ENCODE measurements at places on chromosomes 7 and 10.

- no peak for DNase-seq
Measured at GRCh38 chr10:102564209-102564834, 60.5 kb downstream of the SUFU start.

DNA sequence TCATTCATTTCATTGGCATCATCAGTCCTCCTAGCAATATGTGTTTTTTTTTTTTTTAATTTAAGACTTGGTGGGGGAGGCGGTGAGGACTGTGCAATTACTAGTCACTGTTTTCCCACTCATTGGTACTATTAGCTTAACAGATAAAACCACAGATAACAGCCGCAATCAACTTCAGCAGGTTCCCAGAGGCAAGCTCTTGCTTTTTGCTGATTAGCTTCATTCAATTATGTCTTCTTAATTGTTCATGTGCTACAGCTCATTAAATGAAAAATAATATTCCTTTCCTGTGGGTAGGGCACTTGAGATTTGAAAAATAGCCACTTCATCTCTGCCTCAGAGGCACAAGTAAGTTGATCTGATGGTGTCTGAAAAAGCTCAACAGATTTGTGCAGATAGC is 215.5 kb downstream of the PCDH15 start:
- DNase-seq, result no peak

DNA sequence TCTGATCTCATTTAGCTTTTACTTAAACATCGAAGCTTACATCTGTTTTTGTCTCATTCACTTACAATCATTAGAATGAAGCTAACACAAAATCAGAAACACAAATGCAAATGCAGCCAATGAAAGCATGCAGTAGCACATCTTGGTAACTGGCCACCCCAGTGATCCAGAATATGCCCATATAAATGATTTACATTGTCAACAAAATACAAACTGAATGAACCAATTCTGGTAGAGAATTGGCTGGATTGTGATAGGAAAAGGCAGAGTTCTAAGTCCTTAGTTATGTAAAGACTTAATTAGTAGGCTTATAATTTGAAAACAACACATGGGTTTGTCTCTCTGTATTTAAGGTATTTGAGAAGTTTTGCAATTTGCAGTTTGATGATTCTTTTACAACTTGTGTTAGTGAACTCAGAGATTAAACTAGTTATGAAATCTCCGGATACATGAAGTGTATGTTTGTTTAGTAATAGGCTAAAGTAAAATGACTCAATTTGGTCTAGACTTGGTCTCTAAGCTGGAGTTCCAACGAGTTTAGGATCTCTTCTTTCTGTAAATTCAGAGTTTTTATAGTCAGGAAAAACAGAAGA is 21.2 kb downstream of the TECTB start:
- no peak for DNase-seq

- no peak for DNase-seq
Measured at GRCh38 chr10:70331486-70332268, 47.9 kb upstream of the NPFFR1 start.

DNA sequence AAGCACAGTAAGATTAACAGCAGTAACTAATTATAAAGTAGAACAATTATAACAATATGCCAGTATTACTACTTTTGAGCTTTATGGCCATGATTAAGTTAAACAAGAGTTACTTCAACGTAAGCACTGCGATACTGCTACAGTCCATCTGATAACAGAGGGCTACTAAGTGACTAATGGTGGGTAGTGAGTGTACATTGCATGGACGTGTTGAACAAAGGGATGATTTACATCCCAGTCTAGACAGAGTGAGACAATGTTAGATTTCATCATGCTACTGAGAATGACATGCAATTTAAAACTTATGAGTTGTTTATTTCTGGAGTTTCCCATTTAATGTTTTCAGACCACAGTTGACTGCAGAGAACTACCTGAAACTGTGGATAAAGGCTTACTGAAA is 45.6 kb downstream of the TPST1 start:
- no peak for DNase-seq

GRCh38 chr10:131812736-131813604 is 87.8 kb upstream of the PPP2R2D start:
- DNase-seq, result no peak

DNA sequence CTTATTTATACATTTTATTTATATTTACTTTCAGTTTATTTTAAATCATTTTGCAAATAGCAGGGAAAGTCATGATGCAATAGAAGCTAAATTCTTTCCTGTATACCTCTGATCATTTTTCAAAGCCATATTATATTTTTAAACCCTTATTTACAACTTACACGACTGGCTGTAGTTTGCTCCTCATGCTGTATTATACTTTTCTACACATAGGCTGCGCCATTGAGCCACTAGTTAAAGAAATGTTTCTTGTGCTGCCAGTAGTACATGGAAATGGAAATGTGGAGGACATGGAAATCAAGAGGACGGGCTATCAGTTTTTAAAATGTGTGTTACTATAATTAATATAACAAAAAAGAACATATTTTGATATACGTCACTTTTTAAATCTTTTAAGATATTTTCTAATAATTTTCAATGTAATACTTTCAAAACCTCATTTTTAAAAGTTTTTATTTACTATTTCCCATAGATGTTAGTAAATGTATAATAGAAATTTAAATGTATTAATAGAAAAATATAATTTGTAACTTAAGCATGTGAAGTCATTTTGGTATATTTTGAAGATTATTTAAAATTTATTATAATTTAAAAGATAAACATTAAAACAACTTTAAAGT is 118.5 kb downstream of the VTI1A start:
- DNase-seq, result no peak

- DNase-seq, result no peak
Measured at GRCh38 chr10:934746-935406, 3.4 kb upstream of the LARP4B start.

- DNase-seq, result no peak
Measured at GRCh38 chr7:157719705-157720655, 383.2 kb downstream of the DNAJB6 start.

GRCh38 chr10:28788252-28788651 is 110.9 kb downstream of the BAMBI start:
- no peak for DNase-seq

DNA sequence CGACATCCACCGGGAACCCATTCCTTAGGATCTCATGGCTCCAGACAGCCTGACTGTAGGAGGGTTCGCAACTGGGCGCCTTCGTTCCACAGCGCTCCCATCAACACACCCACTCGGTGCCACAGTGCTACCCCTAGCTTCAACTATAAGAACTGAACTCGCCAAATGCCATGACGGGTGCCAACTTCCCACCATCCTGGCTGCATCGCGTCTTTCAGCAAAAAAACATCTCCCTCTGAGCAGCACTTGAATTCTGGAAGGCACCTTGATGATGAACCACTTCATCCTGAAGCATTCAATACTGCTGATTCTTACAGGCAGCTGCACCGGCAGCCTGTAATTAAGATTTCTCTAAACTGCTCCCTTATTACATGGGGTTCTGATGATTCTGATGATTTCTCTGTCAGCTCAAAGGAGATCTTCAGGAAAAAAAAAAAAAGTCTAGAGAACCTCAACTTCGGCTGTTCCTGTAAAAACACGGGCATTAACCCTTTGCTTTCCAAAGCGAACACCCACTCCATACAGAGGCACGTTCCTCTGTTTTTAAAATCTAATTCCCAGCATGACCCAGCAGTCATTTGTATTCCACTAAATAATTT is 1.3 kb downstream of the CYTH3 start:
- DNase-seq, result peak; percentile 71

DNA sequence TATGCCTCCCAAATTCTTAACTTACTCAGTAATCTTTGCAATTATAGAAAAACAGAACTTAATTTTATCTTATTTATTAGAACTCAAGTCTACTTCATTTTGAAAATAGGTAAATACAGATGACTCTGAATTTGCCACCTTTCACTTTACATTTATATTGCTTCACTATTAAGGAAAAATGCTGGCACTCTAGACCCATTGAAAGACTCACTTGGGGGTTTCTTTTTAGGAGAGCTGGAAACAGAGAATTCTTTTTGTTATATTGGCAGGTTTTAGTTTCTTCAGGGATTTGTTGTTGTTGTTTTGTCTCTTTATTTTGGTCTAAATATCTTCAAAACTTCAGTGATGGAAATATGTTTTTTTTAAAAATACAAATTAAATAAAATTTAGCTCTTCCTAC is 111.1 kb downstream of the RUNDC3B start:
- DNase-seq, result no peak

DNA sequence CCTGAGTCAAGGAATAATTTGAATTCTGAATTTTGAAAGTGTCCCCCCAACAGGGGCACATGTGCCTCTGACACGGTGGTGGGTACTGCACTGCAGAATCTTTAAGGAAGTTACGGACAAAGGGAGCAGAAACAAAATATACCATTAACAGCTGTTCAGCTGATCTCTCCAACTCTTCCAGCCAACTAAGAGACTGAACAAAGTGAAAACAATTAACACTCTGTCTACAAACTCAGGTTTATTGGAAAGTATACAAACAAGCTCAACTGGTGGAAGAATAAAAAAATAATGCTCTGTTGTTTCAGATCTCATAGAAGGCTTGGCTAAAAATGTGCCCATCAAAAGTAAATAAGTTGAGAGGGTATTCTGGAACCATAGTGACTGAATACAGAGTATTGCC is 34.4 kb downstream of the ASB4 start:
- DNase-seq, result no peak

- DNase-seq, result no peak
Measured at GRCh38 chr7:114567416-114567815, 152.8 kb downstream of the FOXP2 start.

GRCh38 chr7:52909935-52910334 is 125.5 kb upstream of the POM121L12 start:
- DNase-seq, result no peak

GRCh38 chr10:120422457-120422856 is 34.6 kb upstream of the PLPP4 start:
- no peak for DNase-seq

DNA sequence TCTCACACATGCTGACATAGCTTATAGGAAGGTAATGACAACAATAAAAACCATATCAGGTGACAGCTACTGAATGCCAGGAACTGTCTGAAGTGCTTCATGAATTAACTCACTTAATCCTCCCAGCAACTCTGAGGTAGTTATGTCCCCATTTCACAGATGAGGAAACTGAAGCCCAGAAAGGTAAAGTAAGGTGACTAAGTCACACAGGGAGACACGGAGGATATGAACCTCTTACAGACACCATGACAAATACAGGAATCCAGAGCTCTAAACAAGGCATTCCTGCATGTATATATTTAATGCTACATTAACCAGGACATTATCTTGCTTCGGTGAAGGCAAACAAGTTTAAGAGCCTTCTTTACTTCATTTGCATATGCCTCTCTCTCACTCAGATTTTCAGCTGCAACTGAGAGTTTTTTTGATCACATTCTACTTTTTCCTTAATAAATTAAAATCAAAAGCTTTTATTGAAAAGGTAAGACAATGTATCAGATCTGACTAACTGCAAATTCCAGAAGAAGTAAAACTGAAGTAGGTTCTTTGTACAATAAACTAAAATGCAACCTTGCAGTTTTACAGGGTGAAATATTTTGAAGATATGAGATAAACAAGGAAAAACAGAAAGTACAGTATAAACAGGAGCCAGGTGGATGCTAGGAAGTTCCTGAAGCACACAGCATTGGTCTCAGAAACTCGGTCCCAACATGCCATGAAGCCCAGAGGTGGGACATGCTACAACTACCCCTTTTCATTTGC is 79.5 kb downstream of the SGMS1 start:
- no peak for DNase-seq

DNA sequence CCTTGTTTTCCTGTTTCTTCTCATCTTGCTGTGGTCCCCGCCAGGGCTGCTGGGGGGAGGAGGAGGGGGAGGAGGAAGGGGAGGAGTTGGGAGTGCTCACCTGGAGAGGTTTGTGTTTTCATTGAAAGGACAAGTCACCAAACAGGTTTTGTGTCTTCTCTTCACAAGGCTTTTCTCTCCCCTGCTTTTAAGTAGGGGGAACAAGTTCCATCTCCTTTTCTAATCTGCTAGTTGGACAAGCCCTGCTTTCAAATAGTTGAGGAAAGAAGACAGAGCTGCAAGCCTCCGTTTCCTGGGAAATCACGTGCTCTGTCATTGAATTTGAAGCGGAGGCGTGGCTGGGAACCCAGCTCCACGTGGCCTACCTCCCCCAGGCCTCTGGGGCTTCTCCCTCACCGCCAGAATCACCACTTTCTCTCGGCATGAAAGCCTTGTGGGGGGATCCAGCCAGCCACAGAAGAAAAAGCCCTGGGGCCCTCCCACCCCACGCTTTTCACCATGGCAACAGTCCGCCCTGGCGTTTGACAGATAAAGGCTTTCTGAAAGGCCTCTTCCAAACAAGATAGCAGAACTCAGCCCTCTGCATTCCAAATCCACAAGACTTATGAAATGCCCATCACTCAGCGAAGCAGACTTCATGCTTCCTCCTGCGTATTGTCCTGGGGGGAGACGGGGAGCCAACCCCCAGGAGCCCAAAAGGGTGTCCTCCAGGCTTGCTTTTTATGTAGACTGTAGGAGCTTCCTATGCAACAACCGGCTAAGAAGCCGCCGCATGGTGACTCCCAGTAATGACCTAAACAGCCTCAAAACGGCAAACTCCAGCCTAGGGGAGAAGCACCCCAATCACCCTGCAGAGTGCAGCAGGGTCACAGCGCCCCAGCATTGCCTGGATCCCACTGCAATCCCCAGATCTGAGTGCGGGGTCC is 51.7 kb downstream of the PROSER2 start:
- no peak for DNase-seq

- DNase-seq, result peak; percentile 22
Measured at GRCh38 chr7:510782-511281, 8.8 kb downstream of the PDGFA start.

DNA sequence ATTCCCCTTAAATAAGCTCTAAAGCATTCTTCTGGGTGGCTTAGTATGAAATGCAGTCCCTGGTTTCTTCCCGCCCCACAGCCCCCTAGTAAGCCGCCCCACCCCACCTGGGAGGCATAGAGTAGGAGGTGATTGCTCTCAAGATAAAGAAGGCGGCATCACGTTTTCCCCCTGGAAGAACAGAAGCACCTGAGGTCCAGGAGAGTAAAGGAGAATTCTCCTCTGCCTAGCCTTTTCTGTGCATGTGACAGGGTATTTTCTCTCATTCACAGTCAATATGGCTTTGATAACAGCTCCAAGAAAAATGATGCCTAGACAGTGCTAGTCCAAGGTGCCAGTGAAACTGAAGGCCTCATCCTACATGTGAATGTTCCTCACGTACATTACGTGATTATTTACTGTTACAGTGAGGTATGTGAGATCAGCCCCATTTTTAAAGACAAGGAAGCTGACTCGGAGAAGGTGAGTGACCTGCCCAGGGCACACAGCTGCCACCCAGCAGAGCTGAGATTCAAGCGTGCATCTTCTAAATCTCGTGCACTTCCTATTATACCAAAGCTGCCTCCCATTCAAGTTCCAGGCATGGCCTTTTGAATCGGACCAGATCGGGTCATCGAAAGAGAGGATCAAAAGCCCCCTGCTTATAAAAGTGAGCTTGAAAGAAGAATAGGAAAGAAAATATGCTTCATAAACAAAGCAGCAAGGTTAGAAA is 59.4 kb downstream of the FAM171A1 start:
- DNase-seq, result peak; percentile 65

- no peak for DNase-seq
Measured at GRCh38 chr7:43694399-43694748, 34.9 kb downstream of the COA1 start.
